NCI-H774 (cell line): ENCODE measurements at places on chromosomes 2 and 18.
A peak's percentile ranks its signal among the peaks of the same experiment; 100 is the strongest.

- no peak for DNase-seq
These were observed 73.5 kb downstream of the TNS1 start for GRCh38 chr2:217929272-217929671.

DNA sequence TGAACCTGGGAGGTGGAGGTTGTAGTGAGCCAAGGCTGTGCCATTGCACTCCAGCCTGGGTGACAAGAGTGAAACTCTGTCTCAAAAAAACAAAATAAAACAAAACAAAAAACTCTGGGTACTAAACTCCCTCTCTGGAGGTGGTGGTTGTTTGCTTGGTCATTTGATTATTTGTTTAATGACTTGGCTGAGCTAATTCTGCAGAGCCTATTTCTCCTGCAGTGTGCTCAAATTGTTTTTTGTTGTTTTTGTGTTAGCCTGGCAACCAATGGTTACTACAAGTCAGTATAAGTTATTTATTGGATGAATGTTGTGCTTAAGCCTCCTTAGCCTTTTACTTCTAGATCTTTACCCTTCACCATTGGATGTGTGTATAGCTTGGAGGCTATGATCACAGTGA, 387.5 kb downstream of the ADCYAP1 start:
- peak; percentile 45 for DNase-seq

DNA sequence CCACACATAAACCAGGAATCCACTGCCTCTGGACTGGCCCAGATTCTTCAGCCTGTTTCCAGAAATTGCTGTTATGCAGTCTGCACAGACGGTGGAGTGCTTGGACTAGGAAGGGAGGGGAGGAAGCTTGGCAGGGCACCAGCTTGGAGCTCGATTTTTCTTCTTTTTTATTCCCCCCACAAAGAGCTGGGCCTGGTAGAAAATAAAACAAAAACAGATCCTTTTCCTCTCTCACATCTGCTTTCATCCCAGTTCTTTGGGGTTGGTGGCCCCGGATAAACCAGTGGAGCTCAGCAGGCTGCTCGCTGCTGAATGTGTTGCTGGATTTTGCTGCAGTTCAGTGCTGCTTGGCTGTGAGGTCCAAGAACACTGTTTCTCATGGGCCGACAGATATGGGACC, 16.0 kb downstream of the LRRTM1 start:
- no peak for DNase-seq

DNA sequence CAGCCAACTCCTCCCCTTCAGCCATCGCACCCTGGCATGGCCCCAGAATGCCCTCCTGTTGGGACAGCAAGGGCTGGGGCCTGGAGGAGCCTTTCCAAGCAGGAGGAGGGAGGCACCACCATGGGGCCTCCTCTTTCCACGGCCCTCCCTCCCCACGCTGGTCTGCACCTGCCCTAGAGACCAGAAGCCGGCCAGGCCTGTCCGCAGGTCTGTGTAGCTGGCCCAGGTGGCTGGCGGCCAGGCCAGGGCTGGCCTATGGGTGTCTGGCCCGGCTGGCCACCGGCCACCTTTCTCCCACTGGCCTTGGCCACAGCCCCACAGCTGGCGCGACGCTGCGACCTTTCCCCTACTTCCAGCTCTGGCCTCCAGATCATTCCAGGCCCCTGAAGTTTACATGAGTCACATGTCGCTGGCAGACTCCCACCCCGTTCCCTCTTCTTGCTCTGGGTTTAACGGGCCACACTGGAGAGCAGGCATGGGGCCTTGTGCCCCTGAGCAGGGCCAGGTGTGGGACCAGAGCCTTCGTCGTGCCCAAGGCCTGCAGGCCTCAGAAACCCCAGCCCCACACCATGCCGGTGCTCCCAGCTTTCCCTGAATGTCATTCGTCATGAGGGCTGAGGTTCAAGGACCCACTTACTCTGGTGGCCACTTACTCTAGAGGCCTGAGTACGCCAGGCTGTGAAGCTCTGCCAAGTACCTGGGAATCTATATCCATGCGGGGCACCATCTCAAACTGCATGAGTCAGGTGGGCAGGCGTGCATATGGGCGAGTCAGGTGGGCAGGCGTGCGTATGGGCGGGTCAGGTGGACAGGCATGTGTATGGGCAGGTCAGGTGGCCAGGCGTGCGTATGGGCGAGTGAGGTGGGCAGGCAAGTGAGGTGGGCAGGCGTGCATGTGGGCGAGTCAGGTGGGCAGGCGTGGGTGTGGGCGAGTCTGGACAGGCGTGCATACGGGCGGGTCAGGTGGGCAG, 33.3 kb upstream of the KLF11 start:
- no peak for DNase-seq

GRCh38 chr2:199458009-199458805, 468 bp upstream of the SATB2 start:
- DNase-seq, result no peak

DNA sequence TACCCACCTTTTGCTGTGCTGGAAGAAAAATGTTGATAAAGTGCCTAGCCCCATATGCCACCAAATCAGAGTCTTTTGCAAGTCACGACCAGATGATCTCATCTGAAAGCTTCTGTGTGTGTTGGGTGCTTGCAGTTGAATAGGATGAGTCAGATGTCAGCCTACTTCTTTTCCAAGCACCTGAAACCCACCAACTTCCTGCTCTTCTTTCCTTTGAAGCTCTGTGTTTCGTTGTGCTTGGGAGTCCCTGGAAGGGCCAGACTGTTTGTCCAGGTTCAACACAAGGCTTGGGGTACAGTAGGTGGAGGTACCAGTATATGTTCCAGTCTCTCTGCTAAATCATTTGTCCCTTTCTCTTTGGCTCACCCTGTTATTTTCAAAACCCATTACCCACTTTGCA, 36.8 kb upstream of the LCLAT1 start:
- no peak for DNase-seq

- no peak for DNase-seq
These were observed 131.9 kb upstream of the NT5C1B start for GRCh38 chr2:18721038-18721922.

GRCh38 chr2:74878551-74878950, 44.6 kb downstream of the HK2 start:
- DNase-seq, result no peak

DNA sequence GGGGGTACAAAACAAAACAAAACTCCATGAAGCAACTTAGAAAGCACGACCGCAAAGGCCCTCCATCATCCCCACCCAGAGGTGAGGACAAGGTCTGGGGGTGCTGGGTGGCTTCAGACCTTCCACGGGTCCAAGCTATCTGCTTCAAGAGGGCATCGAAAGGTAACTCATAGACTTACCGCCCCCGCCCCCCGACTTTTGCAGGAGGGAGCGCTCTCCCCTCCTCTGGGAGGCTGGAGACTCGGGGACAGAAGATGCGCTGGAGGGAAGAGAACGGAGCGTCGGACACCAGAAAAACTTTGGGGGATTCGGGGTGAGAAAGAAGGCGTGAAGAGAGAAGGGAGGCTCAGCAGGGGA, 300 bp upstream of the STON1 start:
- DNase-seq, result no peak

DNA sequence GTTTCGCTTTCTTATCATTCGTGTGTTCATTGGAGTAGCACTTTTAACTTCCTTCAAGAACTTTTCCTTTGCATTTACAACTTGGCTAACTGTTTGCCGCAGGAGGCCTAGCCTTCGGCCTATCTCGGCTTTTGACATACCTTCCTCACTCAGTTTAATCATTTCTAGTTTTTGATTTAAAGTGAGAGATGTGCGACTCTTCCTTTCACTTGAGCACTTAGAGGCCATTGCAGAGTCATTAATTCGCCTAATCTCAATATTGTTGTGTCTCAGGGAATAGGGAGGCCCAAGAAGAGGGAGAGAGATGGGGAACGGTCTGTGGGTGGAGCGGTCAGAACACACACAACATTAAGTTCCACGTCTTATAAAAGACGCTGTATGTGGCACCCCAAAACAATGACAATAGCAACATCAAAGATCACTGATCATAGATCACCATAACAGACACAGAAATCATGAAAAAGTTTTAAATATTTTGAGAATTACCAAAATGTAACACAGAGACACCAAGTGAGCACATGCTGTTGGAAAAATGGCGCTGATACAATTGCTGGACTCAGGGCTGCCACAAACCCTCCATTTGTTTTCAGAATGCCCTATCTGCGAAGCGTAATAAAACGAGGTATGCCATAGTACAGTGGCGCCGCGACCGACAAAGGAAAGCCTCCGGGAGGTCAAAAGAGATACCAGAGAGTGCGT, 553 bp downstream of the TIGD1 start:
- peak; percentile 35 for DNase-seq

- DNase-seq, result no peak
These were observed 50.5 kb downstream of the MRPL33 start for GRCh38 chr2:27822049-27822448.

GRCh38 chr2:127590386-127591190, 55.1 kb downstream of the MYO7B start:
- no peak for DNase-seq

- DNase-seq, result no peak
These were observed 55.2 kb upstream of the GYPC start for GRCh38 chr2:126600742-126601141.

DNA sequence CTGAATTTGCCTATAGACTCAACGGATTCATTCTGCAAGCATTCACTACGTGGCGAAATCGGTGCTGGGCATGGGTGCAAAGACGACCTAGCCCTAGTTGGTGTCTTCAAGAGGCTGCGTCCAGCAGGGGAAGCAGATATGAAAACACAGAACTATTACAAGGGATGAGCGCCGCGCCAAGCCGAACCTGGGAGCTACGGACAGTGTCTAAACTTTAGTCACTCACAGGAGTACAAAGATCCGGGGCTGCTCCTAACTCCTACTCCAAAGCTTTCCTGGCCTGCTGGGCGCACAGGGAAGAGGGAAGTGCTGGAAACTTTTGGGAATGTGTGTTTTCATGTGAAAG, 732 bp upstream of the ANXA4 start:
- DNase-seq, result no peak
